ENCODE measurements at places on chromosomes 12 and 14.

GRCh38 chr12:65800937-65801336 lies 23.3 kb upstream of the HMGA2 start:
- ATAC-seq = no peak

GRCh38 chr14:95426116-95426475 lies 90.4 kb downstream of the SYNE3 start:
- no peak for ATAC-seq

DNA sequence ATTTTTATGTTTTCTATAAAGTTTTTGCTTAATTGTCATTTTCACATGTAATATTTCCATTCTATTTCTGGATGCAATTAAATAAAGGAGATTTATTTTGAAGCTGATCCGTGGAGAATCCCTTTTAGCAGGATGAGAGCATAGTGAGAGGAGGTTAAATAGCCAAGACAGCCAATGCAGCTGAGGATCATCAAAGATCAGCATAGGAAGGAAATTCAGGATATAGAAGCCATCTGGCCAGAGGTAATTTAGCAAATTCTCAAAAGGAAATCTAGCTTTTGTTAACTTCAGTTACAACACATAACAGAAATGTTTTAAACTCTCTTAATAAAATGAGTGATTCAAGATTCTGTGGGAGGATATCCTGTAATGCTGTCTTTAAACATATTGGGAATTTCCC lies 122.8 kb upstream of the PDE3A start:
- ATAC-seq = no peak

- no peak for ATAC-seq
Observed at GRCh38 chr12:94593822-94594442, 56.4 kb downstream of the TMCC3 start.

DNA sequence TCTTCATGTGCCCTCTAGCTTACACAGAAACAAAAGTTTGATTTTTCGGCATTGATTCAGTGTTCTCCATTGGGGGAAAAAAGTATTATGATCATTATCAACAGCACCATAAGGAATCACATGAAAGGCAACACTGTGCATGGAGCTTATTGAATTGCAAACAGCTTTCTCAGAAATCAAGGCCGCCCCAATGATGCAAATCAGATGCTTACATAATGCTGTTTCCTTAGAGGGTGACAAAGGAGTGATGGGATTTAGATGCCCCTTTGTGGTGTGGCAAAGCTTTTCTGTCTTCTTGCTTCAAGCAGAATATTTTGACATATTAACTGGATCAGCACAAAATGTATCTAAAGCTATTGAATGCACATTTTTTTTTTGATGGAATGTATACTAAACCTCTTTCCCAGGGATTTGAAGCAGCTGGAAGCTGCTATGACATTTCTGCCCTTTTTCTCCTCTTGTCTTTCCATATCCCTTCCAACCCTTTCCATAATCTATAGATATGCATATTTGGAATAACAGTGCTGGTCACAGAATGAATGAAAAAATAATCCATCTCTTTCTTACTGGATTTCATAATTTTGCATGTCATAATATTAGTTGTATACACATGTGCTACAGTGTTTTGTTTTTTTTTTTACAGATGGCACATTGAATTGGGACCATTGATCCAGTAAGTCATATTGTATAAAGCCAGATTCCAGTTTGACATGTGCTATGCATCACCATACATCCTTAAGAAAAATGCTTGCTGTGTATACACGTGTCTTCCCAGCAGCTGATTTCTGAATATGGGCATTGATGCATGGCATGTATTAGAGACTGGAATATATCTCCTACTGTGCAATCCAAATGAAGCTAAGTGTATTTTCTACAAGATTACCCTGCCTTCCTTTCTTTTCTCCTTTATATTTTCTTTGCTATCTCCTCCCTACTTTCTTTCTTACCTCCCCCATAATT lies 259.7 kb upstream of the DCN start:
- no peak for ATAC-seq

DNA sequence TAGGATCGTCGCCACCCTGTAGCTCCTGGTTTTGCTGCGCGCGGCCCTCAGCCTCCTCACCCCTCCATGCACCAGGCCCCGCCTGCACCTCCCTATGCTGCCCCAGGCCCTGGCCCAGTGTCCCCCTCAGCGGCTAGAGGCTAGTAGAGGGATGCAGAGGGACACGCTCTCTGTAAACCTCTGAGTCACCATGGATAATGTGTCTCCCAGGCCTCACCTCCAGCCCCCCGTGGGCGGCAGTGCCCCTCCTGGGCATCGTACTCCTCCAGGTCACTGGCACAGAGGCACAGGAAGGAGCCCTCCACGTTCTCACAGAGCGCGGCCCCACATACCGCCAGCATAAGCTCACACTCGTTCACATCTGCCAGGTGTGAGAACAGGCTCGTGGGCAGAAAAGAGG lies 12.3 kb downstream of the ISCA2 start:
- ATAC-seq = no peak

DNA sequence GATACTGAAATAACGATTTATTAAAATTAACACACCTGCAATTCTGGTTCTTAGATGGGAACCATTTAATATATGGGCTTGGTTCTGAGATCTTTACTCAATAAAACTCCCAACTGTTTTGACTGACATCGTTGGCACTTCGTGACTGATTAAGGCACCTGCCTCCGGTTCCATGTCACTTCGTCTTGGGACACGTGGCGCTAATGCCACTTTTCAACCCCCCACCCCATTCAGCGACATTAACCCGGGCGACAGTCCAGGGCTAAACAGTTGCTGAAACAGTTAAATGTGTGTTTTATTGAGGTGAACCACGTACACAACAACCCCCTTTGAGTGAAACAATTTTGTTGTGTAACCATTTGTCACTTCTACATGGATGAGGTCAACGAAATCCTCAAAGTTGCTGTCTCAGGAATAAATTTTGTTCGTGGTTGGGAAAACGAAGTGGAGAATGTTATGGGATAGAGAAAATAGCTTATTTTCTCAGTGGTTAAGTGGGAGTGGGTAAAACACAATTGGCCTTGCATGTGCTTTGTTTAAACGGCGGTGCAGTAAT lies 9.9 kb upstream of the SLC38A2 start:
- no peak for ATAC-seq

DNA sequence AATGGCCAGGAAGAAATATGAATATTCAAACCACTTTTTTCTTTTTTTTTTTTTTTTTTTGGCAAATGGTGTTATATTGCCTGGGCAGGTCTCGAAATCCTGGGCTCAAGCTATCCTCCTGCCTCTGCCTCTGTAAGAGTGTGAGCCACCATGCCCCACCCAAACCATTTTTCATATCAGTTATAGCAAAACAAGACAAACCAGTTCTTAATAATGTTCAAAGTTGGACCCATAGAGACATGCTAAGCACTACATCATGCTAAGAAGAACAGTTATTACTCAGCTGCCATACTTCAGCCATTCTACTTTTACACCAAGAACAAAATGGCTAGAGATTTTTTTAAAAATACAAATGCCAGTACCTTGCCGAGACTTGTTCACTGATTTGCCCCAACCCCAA lies 25.5 kb downstream of the EIF2S1 start:
- no peak for ATAC-seq

DNA sequence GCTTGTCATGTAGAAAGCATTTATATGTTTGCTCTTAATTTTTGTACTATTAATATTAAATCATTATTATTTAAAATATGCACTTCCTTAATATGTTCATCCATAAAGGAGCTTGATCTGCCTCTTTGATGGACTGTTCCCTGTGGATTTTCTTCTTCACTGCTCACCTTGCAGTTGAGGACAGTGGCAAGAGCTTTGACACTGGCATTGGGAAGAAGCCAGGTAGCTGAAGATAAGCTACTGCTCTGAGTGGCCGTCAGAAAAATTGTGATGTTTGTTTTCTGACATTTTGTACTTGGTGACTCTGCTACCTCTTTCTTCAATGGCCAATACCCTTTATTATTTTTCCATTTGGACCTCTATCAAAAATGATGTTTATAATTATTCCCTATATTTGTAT lies 349.4 kb upstream of the NOVA1 start:
- no peak for ATAC-seq

GRCh38 chr12:123995023-123995748 lies 22.2 kb downstream of the ZNF664 start:
- ATAC-seq = no peak

- ATAC-seq = no peak
Observed at GRCh38 chr12:9707864-9708808, 24.8 kb downstream of the CLECL1 start.

DNA sequence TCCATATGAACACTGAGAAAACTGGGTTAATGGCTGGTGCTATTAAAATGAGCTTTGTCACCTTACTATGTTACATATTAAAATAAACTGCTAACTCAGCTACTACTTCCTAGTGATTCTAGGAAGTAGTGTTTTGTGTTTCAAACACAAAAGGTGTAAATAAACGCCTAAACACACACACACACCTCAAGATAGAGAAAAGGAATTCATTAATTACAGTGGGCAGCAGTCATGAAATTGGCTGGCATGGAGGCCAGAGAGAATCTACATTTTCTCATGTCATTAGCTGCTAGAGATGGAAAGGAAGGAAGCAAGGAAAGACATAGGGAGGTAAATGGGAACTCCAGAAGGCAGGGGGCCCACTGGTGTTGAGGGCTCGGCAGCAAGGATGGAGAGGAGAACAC lies 787 bp upstream of the PRMT5 start:
- ATAC-seq = no peak

GRCh38 chr12:21001778-21002177 lies 129.2 kb upstream of the SLCO1B1 start:
- no peak for ATAC-seq

- ATAC-seq = no peak
Observed at GRCh38 chr14:32372154-32372553, 43.1 kb downstream of the AKAP6 start.

- no peak for ATAC-seq
Observed at GRCh38 chr14:45426685-45427282, 173.8 kb upstream of the MIS18BP1 start.

DNA sequence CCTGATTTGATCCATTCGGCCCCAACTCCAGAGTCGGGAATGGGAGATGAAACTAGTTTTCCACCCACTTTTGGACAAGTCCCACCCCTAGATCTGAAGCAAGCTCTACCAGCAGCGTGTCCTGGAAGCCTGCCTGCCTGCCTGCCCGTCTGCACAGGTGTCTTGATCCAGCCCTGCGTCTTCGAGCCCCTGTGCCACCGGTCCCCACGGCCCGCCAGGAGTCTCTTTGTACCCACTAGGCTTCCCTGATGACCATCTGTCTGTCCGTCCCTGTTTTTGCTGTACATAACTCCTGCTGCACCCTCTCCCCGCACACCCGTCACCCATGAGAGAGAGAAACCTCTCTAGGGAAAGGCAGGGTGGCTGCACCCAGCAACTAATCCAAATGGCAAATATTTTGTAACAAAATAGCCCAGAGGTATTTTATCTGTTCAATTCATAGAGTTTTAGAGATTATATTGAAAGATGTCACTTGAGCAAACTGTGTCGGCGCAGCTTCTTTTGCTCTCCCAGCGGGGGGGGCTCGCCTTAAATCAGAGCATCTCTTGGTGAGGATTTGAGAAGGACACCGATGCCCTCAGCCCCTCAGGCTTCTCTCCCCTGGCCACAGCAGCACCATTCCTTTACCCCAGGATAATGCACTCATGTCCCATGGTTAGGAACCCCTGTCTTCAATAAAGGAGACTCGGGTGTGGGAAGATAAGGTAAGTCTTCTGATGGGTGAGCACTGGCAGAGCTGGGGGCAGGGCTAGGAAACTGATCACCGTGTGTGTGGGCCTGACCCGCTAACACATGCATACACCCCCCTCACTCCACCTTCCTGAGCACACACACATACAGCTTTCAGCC lies 35.8 kb downstream of the SLC6A12 start:
- ATAC-seq = no peak

DNA sequence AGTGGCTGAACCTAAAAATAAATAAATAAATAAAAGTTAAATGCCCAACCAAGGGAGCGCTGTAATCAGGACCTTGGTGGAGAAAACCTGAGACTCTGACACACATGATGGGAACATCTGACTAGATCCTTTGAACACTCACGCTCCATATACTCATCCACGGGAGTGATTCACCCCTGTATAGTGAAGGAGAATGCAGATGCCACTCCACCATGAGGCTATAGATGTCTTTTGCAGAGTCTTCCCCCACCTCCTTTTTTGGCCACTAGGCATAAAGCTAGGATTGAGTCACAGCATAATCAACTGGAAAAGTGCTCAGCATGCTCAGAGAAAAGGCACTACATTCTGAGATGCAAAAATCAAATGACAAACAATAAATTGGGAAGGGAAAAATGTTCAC lies 19.0 kb downstream of the ADAM20 start:
- no peak for ATAC-seq

DNA sequence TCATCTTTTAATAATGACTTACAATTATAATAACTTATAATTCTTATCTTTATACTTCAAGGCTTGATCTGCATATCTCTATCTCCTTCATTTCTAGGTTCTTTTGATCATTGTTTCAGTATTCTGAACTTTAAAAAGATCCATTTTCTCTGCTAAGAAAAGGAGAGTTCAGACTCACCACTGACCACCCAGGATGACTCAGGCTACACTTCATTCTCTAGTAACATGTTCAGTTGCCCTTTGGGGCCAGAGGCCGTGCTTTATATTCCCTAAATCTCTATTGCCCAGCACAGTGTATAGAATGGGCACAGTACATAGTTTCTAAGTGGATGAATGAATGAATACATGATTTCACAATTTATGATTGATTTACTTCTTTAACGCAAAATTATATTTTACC lies 268.7 kb downstream of the AKAP6 start:
- ATAC-seq = no peak

DNA sequence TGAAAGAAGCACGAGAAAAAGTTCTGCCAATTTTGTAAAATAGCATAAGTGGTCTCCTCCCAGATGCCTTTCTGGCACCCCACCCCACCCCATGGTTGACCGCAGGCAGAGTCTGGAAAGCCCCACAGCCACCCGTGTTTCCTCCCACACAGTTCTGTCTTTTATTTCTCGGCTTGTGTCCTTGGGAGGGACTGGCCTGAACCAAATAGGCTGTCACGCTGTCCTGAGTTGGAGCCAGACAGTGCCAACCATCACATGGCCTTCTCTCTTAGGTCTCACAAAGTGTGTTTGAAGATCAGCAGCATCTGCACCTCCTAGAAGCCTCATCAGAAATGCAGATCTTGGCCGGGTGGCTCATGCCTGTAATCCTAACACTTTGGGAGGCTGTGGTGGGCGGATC lies 10.2 kb upstream of the LTA4H start:
- no peak for ATAC-seq

- no peak for ATAC-seq
Observed at GRCh38 chr14:75196468-75196867, 20.1 kb upstream of the TMED10 start.

DNA sequence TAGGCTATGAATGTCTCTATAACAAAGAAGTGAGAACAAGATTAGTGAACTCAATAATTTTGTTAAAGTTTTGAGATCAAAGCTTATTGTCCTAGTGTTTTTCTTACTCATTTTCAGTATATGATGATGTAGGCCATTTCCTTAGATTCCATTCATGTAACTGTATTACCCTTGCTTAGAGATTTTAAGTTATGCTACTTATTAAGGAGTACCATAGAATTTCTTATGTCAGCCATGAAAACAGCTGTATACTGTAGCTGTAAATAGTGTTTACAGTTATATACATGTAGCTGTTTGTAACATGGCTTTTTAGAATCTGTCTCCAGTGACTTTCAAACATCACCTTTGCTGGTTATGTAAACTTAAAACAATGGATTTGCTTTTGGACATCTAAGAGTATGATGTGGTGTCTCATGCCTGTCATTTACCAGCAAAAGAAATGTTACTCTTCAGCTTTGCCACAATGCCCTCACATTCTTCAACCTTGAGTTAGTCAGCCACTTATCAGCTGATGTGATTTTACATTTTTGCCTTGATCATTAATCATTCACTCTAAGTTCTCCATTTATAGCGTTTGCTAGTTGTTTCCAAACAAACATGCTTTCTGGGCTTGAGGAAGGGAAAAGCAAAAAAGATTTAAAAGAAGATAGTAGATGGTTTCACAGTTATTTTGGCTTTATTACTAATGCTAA lies 55.5 kb downstream of the SLC16A7 start:
- ATAC-seq = no peak

All from gastroesophageal sphincter (tissue), 4 donors.